B cell (primary cell): ENCODE measurements at places on chromosomes 11 and 22. TPM values are rescaled to one million over a fixed set of nuclear protein-coding genes. Genes with fewer than 3 reads are reported as not detected.

Gene ACCSL
- total RNA-seq, result not detected in 2 replicates

Gene SCUBE2
- not detected in 2 replicates for total RNA-seq

Gene CCDC34
- 4.1 and 4.6 TPM in 2 replicates for total RNA-seq

DNA sequence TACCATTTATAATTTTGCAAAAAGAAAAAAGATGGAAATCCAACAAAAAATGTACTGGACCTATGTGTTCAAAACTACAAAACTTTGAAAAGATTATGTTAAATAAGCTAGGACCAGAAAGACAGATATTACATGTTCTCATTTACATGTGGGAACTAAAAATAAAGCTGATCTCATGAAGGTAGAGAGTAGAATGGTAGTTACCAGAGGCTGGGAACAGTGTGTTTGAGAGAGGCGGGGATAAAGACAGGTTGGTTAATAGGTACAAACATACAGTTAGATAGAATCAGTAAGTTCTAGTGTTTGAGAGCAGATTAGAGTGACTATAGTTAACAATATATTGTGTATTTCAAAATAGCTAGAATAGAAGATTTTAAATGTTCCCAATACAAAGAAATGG, 71.6 kb downstream of the USP47 start:
- no peak for DNase-seq

GRCh38 chr11:1757861-1758610, 5.7 kb downstream of the CTSD start:
- no peak for DNase-seq
